HAP-1 (cell line): ENCODE measurements at places on chromosomes 6 and 20.

GRCh38 chr20:44651434-44651683 is 140 bp downstream of the ADA start:
- DNase-seq = no peak

GRCh38 chr20:51627586-51627985 is 85.1 kb upstream of the NFATC2 start:
- DNase-seq = no peak

DNA sequence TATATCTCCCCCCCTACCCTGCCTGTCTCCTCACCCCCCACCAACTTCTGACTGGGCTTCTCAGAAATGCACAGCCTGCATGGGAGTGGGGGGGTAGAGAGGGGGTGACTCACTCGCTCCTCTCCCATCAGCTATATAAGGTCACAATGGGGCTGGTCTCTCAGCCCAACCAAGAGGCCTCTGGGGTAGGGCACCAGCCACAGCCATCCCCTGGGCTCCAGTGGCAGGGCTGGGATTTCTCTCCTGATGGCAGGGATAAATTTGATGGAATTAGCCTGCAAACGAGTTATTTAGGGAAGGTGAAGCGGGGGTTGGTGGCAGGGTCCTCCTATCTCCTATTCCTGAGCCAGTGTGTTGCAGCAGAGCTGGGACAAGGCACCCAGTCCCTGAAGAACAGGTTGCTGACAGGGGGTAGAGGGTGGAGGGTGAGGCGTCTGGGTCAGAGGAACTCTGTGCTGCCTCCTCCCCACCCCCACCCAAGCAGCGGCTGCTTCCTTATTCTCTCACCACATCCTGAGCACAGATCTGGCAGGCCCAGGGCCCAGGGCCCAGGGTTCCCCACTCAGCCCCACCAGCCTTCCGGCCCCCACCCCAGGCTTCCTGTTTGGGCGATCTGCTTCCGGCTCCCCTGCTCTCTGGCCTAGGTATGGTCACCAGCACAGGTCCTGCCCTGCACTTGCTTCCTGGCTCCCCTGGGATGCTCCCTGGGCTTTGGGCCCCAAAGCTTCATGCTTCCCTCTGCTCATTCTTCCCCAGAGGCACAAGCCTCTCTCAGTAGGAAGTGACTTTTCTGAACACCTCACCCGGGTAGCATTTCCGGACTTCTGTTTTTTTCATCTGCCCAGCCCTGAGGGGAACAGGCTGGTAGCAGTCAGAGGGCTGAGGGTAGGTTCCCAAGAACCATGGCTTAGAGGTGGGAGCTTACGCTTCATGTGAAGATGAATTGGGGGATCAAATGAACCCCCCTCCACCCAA is 4.0 kb downstream of the PPP1R18 start:
- no peak for DNase-seq

- no peak for DNase-seq
Measured at GRCh38 chr6:134467620-134468019, 149.7 kb upstream of the SGK1 start.

GRCh38 chr20:47659904-47660601 is 125.2 kb downstream of the SULF2 start:
- no peak for DNase-seq

DNA sequence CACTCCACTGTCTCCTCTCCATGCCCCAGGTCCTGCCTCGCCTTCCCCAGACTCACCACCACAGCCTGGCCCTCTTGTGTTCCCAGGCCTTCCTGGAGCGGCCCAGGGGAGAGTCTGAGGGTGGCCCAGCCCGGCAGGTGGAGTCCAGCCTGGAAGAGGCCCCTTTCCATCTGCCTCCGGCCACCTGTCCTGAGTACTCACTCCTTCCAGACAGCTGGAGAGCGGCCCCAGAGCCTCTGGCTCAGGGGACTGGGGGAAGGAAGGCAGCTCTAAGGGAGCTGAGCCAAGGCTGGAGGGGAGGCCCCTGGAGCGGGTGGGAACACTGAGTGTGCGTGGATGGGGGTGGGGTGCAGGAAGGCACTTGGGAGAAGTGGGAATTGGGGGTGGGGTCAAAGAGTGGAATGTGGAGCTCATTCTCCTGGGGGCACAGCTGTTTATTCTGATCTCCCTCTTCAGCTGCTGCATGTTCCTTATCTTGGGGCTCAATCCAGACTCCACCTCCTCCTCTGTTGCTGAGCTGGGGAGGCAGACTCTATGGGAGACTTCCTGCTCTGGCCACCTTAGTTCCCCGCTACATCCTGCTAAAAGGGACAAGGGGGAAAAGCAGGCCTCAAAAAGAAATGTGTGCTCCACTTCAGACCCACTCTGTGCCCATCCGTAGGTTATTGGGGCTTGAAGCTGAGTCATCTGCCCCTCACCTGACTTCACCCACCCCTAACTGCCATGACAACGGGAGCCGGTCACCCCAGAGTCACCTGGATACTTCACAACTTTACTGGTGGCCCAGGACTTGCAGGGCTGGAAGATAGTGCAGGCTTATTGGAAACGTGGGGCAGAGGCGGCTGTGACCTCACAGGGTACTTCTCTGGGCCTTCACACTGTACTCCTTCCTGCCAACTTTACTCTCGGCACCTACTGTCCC is 19.5 kb upstream of the TAF8 start:
- DNase-seq = no peak
